Activated CD4-positive, alpha-beta T cell treated with anti-CD3 and anti-CD28 coated beads, Interleukin-2, amount 50 U/mL, for 4 hours (primary cell): ENCODE measurements at places on chromosomes 2 and 18.

- no peak for DNase-seq
These were observed 570.7 kb downstream of the EPHA4 start for GRCh38 chr2:221001381-221001801.

- no peak for DNase-seq
These were observed 2.8 kb downstream of the CTDSP1 start for GRCh38 chr2:218402491-218402901.

DNA sequence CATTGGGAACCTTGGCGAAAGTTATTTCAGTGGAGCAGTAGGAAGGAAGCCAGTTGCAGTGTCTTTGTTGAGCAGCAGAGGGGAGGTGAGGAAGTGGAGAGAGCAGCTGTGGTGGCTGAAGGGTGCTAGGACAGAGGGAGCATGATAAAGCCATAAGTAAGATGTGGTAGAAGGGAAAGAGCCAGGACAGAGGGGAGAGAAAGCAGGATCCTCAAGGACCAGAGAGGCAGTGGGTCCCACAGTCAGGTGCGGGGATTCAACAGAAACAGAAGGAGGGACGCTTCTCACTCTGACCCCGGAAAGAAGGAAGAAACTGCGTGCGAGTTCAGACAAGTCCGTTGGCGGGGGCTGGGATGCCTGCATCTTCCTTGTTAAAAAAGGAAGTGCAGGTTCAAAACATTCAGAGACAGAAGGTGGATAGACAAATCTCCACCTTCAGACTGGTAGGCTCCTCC lies at the start of gene CXCR2:
TSS of gene CXCR2 (plus strand) at position 403 of the 455 bp plus-strand sequence. CDS start 8,774 bp downstream, outside the sequence.
- DNase-seq, result no peak

- DNase-seq, result no peak
These were observed 85.8 kb downstream of the UXS1 start for GRCh38 chr2:106108351-106108750.

- DNase-seq, result no peak
These were observed 153.9 kb downstream of the INSIG2 start for GRCh38 chr2:118242216-118242615.

DNA sequence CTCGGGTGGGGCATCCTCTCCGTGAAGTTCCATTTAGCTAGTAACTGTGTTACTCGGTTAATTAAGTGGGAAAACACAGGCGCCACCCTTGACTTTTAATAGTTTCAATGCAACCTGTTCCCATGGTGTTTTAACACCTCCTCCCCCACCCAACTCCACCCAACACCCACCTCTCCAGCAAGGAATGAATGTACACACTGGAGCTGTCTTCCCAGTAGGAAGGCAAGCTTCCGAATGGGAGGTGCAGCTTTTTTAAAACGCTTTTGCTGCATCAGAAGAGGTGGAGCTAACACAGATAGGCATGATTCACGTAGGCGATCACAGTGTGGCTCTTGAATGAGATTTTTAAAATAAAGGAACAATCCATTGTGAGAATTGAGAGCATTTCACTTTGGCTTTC lies 73.8 kb upstream of the AGAP1 start:
- no peak for DNase-seq

GRCh38 chr2:105778080-105778607 lies 33.4 kb downstream of the NCK2 start:
- DNase-seq, result no peak

- DNase-seq, result no peak
These were observed 4.9 kb downstream of the ERFE start for GRCh38 chr2:238163481-238164198.

DNA sequence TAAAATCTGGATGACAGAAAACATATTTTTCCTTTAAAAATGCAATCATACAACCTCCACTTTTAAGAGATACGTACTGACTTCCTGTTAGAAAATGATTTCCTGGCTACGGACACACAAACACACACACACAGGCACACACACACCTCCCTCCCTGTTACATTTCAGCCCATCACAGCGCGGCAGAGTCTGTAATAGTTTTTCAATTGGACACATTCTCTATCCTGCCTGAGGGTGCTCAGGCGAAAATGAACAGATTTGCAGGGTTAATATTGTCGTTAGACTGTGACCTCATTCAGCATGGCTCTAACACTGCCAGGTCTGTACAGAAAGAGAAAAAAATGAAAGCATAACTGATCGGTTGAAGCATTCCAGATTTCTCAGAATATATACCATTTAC lies 45.0 kb downstream of the KCTD1 start:
- no peak for DNase-seq

DNA sequence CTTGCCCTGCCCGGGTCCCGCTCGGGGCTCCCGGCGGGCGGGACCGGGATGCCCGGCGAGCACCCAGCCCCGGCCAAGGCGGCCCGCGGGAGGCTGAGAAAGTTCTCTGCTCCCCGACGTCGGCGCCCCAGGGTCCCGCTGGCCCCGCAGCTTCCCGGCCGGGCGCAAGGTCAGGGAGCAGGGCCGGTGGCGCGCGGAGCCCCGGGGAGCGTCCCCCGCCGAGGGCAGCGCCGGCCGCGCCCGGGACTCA lies 331 bp downstream of the SERPINE2 start:
- DNase-seq, result no peak

DNA sequence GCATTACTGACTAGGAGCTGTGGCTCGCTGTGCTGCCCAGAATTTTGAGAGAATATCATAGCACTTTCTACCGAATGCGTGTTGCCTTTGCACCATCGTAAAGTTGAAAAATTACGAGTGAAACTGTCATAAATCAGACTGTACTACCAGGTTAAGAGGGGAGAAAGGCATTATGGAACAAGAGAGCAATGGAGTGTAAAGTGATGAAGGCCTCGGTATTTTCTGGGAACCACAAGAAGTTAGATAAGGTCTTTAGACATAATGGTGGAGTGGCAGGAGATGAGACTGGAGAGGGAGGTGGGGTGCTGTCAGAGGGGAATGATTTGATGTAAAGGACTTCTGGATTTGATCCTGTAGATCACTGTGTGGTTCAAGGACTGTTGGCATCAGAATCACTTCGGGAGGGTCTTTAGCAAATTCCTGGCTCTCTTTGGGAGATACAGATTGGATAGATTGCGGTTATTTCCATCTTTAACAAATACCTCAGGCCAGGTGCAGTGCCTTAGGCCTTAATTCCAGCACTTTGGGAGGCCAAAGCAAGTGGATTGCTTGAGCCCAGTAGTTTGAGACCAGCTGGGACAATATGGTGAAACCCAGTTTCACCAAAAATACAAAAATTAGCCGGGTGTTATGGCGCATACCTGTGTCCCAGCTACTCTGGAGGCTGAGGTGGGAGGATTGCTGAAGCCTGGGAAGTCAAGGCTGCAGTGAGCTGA lies 4.9 kb upstream of the ADGRF3 start:
- no peak for DNase-seq

- DNase-seq, result no peak
These were observed 38.2 kb upstream of the MGAT4A start for GRCh38 chr2:98769114-98769476.

DNA sequence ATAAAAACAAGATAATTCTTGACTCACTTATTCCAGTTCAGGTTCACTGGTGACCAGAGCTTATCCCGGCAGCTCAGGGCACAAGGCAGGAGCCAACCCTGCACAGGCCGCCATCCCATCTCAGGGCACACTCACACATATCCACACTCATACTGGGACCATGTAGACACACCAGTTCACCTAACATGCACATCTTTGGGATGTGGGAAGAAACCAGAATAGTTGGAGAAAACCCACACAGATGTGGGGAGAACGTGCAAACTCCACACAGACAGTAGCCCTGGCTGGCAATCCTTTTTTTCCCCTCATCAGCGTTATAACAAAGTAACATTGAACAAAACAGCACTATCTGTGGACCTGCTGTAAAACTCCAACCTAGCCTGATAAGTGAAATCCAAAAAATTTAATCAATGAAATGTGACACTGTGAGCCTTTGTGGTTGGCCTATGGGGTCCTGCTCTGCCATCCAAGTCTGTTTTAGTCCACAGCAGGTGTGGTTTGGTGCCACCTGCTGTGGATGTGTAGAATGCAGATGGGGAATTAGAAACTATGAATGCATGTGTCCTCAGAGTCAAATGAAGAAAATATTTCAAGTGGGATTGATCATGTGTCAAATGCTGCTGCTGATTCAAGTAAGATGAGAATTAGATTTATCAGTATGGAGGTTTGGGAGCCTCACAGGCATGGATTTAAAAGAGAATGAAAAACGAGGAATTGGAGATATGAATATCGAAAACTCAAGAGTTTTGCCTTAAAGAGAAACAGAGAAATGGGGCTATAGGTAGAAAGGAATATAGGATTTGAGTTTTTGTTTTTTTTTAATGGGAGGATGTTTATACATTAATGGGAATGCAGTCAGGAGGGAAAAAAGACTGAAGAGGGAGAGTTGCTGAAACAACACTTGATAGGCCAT lies 47.0 kb downstream of the UGP2 start:
- DNase-seq, result peak; percentile 25

DNA sequence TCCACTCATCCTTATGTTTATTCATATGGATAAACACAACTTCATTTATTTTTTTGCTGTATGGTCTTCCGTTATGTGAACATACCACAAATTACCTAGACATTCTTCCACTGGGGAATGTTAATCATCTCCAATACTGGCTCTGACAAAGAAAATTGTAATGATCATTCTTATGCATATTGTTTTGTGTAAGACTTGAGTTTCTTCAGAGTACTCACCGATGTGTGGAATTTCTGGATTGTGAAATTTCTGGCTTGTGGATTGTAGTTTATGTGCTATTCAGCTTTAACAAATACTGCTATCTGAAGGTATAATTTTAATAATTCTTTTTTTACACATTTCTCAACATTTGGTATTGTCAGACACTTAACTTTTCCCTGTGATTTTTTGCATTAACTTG lies 212.2 kb upstream of the THUMPD2 start:
- DNase-seq, result no peak

- DNase-seq, result no peak
These were observed 56.4 kb downstream of the SCN2A start for GRCh38 chr2:165295643-165296042.

GRCh38 chr2:73984922-73985307 lies 205 bp downstream of the TET3 start:
- DNase-seq, result no peak

GRCh38 chr2:149290662-149291061 lies 39.7 kb upstream of the LYPD6 start:
- no peak for DNase-seq

GRCh38 chr2:28955467-28955866 lies 25.6 kb upstream of the TOGARAM2 start:
- DNase-seq, result no peak

GRCh38 chr2:164954186-164954585 lies 1.1 kb downstream of the SLC38A11 start:
- DNase-seq, result no peak

DNA sequence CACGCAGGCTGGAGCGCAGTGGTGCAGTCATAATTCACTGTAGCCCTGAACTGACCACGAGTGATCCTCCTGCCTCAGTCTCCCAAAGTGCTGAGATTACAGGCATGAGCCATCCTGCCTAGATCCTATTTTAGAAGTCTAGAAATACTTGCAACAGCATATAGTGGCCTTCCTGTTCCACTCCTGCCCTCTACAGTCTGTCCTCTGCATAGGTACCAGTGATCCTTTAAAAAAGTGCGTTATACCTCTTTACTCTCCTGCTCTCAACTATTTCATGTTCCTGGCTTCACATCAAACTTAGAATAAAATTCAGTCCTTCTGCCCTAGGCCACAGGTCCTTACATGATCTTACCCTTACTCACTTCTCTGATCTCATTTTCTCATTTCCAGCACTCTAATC lies 6.0 kb downstream of the COMMD1 start:
- DNase-seq, result no peak

DNA sequence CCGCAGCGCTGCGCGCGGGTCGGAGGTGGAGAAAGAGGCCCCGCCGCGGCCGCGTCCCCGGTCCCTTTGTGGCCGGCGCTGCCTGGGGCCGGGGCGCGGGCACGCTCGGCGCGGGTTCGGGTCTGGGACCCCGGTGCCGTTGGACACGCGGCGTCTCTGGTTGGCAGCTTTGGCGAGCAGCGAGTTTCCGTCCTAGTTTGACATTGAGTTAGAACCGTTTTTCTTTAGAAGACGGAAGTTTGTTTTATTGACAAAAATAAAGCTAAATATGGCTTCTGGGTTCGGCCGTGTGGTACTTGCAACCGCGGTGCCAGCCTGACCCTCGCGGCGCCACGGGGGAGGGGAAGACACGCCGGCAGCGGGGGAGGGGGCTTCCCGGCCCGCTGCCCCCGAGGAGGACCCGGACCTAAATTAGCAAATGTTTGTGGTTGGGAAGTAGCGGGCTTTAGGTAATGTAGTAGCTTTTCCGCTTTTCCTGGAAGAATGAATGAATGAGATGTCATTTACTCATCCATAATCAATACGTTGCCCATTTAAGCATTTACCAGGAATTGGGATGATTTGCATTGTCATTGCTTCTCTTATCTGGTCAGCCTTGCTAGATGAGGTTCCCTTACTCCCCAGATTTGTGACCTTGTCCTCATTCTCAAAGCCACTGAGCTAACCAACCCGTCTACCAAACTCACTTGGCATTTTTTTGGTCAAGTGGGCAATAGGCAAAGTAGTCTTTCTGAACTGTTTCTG lies 530 bp downstream of the GALNT1 start:
- peak; percentile 5 for DNase-seq

DNA sequence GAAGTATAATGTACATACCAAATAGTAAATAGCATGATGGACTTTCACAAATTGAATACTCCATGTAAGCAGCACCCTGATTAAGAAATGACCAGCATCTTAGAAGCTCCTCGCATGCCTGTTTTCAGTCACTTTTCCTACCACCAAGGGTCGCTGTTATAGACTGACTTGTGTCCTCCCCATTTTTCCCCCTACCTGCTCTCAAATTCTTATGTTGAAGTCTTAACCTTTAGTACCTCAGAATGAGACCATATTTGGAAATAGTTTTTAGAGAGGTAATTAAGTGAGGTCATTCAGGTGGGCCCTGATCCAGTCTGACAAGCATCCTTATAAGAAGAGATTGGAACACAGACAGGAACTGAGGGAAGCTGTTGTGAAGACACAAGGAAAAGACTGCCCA lies 125.9 kb downstream of the LYPD6 start:
- DNase-seq, result no peak

DNA sequence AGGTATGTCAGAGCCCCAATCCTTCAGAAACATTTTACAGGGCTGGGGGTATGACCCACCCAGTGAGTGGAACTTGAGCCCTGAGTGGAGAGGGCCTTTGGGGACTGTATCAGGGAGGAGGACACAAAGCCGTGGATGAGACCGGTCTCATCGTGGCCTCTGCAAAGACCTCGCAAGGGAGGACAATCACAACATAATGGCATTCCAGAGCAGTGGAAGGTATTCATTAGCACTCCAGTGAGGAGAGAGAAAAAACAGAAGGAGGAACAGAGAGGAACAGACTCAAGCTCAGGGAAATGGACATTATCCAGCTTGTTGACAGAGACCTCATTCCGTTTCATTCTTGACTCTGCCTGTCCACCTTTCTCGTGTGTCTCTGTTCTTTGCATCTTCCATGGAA lies 38.8 kb upstream of the CTAGE1 start:
- DNase-seq, result no peak

- no peak for DNase-seq
These were observed 60.8 kb downstream of the EFEMP1 start for GRCh38 chr2:55862673-55863390.

DNA sequence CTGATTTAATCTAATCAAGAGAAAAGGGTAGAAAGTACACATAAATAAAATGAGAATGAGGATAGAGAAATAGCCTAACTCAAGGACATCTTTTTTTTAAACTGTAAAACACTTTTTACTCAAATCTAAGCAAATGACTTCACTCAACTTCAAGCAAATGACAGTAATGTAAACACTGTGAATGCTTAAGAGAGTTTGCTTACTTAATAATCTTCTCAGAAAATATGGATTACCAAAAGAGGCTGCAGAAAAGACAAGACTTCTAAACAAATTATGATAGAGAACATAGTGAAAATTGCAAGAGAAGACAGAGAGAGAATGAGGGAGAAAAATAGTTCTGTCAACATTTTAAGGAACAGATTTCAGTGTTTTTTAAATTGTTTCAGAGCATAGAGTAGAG lies 52.5 kb downstream of the FAM124B start:
- no peak for DNase-seq
